ENCODE measurements at places on chromosomes 5 and 9.

GRCh38 chr5:61472172-61472958 is 140.3 kb downstream of the ZSWIM6 start:
- no peak for DNase-seq

GRCh38 chr9:118630931-118631595 is 738.2 kb downstream of the BRINP1 start:
- DNase-seq = no peak

- DNase-seq = no peak
These were observed 87.9 kb upstream of the NEURL1B start for GRCh38 chr5:172553167-172553566.

DNA sequence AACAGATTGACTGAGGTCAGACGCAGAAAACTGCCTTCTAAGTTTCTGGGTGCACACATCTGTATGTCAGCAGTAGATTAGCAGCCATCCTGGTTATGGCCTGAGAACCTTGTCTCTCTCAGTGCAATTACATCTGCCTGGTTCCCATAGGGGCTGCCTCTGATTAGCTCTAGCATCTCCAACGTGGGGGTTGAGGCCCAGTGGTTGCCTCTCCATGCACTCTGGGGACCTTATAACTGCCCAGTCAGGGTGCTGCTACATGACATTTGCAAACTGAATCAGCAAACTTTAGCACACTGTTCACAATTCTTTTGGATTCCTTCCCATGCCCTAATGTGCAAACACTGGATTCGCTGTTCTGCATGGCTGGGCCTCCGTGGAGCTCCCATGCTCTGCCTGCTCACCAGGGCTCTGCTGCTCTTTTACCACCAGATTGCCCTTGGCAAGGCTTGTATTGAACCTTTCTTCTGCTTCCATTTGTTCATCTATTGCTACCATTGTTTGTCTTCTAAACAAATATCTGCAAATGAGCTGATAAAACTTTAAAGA is 36.2 kb downstream of the SNX18 start:
- DNase-seq = peak; percentile 67

DNA sequence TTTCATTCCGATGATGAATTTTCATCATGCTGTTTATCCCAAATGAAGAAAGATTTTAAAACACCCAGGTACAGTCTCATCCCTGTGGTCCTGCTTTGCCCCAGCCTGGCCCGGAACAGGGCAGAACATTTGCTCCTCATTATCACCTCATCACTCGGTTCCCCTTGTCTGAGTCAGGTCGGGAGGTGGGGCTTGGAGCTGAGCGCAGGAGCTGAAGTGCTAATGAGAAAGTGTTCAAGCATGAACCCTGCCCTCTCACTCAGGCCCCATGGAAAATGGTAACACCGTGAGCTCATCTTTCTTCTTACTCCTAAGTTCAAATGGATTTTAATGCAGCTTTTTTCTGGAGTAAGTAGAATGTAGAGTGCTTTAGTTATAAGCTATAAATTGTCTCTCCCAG is 466.2 kb downstream of the KDM4C start:
- no peak for DNase-seq

GRCh38 chr5:66617991-66618768 is 22.0 kb downstream of the MAST4 start:
- DNase-seq = no peak

- DNase-seq = peak; percentile 58
These were observed 56.7 kb upstream of the RETREG1 start for GRCh38 chr5:16673241-16674201.

- DNase-seq = no peak
These were observed 187.6 kb downstream of the DAB2IP start for GRCh38 chr9:121838746-121839669.

- DNase-seq = no peak
These were observed 33.5 kb upstream of the CRB2 start for GRCh38 chr9:123322273-123323195.

DNA sequence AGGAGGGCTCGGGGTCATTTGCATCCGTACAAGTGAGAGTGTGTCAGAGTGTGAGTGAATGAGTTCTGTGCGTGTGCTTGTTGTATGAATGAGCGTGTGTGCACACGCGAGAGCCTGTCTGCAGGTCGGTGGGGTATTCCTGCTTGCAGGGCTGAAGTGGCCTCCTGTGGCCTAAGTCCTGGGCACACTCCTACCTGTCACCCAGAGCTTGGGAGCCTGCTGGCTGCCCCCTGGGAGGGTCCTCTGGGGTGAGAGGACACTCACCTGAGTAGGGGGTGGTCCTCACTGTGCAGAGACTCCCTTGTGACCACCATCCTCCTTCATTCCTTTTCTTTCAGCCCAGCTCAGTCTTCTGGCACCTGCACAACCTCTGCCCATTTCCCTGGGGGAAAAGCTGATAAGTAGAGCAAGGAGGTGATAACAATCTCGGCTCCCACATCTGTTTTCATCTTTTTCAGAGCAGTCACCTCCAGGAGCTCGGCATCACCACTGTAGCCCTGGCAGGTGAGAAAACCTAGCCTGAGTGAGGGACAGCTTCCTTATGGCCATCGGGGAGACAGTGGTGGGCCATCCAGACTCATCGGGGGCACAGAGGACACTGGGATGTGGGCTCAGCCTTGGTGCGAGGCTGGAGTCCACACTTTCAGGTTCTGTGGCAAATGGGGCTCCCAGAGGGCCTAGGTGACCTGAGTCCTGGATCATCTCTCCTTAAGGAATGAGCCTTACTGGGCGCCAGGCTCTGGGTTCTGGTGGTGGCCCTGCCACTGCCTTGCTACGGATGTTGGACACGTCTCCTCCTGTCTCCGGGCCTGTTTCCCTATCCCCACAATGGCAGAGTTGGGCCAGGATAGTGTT is 38.7 kb upstream of the SYNPO start:
- no peak for DNase-seq

DNA sequence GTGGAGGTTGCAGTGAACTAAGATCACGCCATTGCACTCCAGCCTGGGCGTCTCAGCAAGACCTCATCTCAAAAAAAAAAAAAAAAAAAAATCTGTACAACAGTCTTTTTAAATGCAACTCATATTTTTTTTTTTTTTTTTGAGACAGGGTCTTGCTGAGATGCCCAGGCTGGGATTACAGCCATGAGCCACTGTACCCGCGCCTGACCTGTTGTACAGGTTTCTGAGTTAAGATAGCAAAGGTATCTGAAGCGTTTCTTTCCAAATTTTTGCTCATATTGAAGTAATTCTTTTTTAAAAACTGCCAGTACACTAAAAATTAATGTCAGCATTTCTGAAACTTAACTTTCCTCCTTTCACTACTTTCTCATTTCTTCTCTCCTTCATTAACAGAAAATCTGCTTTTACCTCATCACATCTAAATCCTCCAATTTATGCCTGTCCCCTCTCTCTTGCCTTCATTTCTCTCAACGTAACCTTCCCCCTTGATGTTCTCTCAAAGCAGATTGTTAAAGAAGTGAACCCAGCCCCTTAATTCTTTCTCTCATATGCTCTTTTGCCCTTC is 3.3 kb upstream of the SNX24 start:
- DNase-seq = no peak

DNA sequence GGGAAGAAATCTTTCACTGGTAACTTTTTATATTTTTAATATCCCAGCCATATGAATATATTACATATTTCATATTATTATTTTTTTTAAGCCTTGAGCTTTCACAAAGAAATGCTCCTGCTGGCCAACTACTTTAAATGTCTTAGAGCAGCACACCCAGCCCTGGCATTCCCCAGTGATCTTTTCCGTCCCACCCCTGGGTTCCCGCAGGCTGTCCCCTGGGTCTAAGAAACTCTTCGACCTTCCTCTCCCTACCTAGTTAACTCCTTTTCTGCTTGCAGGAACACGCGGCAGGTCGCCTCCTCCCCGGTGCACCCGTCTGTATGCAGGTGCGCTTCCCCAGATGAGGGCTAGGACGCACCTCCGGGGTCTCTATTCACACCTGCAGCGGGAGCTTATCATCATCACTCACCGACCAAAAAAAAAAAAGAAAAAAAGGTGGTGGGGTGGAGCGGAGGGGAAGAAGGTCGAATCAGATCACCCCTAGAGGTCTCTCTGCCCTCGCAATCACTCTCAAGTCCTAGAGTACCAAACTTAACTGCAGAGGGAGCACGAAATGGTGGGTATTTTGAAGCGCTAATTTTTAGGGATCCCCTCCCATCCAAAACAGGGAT is 696 bp downstream of the ZFP62 start:
- no peak for DNase-seq

DNA sequence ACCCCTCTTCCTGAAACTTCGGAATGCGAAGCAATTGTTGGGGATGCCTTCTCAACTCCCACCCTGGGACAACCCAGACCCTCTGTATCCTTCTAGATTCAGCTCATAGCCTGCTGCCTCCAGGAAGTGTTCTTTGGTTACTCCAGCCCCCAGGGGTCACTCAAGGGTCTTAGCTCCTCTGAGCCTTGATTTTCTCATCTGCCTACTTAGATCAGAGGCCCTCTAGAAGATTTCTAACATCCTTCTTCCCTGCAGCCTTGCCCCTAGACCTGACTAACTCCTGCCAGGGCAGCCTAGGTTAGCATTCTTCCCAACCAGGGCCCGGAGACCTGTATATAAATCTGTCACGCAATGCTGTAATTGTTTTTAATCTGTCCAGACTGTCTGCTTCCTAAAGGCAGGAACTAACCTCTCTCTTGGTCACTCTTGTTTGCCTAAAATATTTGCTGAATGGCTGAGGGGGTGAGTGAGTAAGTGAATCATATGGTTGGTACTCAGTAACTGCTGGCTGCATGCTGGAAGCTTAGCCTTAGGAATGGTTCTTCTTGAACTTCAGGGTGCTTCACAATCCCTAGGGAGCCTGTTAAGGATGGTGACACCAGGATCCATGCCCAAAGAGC is 8.2 kb downstream of the GALNT10 start:
- DNase-seq = no peak

DNA sequence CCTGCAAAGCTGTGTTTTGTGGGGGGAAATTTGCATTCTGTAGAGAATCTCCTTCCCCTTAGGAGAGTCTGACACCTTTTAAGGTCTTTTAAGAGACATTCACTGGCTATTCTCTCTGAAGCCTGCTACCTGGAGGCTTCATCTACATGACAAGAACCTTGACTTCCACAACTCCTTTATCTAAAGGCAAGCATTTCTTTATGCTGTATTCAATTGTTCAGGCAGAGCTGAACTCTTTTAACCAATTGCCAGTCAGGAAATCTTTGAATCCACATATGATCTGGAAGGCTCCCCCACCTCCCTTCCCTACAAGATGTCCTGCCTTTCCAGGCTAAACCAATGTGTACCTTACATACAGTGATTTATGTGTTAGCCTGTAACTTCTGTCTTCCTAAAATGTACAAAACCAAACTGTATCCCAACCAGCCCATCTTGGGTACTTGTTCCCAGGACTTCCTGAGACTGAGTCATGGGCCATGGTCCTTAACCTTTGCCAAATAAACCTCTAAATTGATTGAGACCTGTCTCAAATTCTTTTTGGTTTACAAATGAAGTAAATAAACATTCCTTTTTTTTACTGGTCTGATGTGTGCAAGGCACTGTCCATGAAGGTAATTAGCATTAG is 9.9 kb downstream of the C9orf85 start:
- no peak for DNase-seq

- DNase-seq = no peak
These were observed 13.8 kb downstream of the GLIS3 start for GRCh38 chr9:4286086-4286485.

- no peak for DNase-seq
These were observed 12.6 kb upstream of the TNIP1 start for GRCh38 chr5:151093476-151093889.

GRCh38 chr5:119876522-119876921 is 247.2 kb downstream of the FAM170A start:
- DNase-seq = no peak

GRCh38 chr9:79465156-79465555 is 106.6 kb upstream of the TLE4 start:
- no peak for DNase-seq
